Uterus (tissue), 4 donors: ENCODE measurements at places on chromosomes 6 and 20. TPM values are rescaled to one million over a fixed set of nuclear protein-coding genes. Genes with fewer than 3 reads are reported as not detected.
A peak's percentile ranks its signal among the peaks of the same experiment; 100 is the strongest.

DNA sequence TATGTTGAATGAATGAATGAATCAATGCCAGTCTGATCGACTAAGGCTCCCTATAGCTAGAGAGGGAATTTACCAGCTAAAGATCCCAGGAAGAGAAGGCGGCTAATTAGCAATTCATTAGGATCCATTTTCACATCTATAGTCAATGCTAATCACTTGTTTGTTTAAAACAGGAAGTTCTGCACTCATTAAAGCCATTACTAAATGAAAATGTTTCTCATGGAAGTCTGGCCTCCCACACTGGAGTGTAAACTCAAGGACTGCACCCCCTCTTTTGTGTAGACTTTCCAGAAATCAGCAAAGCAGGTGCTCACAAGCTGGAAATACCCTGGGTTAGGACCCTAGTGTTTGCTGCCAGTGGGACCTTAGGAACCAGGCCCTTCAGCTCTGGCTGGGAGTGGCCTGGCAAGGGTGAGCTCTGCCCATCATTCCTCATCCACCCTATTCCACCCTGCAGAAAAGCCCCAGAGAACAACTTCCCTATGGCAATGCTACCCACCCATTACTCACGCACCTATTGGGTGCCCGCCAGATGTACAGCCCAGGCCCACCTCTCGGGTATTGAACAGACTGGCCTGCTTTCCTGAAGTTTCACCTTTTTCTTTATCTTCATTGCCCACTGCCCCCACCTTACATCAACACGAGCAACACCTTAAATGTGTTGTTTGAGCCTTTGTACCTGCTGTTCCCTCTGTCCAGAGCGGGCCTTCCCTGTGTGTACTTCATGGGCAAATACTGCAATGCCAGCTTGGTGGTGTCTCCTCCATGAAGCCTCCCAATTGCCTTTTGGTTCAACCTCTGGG, 60.8 kb downstream of the TTI1 start:
- DNase-seq, result no peak

The SLC17A9 gene
- total RNA-seq, result 0.26 TPM

DNA sequence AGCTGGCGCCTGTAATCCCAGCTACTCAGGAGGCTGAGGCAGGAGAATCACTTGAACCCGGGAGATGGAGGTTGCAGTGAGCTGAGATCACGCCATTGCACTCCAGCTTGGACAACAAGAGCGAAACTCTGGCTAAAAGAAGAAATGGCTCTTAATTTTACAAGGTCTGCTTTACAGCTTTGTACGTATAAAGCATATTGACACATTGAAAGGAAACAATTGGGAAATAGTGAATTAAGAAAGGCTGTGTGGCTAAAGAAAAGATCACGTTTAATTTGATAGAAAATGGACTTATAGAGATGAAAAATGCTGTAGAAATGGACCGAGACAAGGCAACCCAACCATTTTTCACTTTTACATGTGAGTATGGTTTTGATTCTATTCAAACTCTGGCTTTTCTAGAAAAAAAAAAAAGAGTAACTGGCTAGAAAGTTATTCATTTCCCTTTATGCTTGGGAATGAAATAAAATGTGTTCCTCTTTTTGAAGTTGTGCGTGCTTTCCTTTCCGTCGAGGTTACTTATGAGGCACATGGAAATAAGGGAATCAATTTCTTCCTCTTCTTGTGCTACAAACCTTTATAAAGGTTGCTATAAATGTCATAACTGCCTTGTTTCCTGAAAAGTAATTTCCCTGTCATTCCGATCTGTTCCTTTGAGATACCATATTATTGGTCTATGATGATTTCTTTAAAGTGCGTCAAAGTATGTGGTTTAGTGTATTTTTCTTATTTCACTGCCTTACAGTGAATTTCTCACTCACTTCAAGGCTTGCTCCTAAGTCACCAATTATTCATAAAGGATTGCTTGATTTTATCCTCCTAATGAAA, 29.4 kb downstream of the PFDN4 start:
- DNase-seq, result no peak

DNA sequence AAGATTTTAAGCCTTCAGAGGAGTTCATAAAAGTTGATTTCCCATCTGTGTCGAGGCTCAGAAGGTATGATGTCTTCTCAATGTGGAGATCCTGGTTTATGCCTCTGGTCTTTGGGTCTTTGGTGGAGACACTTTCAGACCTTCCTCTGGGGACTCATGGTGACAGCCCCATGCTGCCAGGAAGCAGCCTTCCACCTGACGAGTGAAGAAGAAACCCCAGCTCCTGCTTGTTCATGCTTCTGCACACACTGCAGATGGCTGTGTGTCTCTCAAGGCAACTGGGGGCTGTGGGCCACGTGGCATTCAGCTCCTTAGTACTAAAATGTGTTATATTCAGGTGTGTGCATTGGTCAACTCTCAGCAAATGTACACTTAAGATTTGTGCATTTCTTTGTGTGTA, 4.9 kb upstream of the SCP2D1 start:
- DNase-seq, result no peak

DNA sequence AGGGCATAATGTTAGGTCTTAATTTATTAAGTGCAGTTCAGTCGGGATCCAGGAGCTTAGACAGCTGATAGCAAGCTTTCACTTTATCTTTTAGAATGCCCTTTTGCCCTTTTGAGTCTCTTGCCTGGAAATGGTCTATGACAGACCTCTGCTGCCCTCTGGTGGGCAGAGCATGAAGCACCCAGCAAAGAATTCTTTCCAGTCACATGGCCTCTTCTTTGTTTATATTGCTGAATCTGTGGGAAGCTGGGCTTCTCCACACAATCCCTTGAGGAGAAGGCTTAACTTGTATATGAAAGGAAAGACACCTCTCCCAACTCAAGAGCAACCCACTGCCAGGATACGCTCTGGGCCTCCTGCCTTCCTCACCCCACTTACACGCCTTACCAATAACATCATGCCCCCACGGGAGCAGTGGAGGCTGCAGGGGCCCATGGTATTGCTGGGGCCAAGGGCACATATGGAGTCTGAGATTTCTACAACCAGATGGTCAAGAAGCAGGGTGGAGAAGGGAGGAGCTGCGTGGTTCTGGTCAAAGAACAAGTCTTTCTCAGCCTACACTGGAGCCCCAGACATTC, 20.4 kb downstream of the WFDC3 start:
- DNase-seq, result peak; percentile 74

The FOXC1 gene
- total RNA-seq, result 1.8 TPM

The ADAM33 gene
- 66.5 TPM for total RNA-seq
